ENCODE measurements at places on chromosomes 5 and 9.

GRCh38 chr5:135473956-135474670, 22.0 kb upstream of the TIFAB start:
- DNase-seq: no peak

GRCh38 chr5:53877243-53877642, 316.8 kb downstream of the NDUFS4 start:
- DNase-seq: no peak

GRCh38 chr5:130141659-130142320, 237.5 kb downstream of the CHSY3 start:
- DNase-seq: no peak

DNA sequence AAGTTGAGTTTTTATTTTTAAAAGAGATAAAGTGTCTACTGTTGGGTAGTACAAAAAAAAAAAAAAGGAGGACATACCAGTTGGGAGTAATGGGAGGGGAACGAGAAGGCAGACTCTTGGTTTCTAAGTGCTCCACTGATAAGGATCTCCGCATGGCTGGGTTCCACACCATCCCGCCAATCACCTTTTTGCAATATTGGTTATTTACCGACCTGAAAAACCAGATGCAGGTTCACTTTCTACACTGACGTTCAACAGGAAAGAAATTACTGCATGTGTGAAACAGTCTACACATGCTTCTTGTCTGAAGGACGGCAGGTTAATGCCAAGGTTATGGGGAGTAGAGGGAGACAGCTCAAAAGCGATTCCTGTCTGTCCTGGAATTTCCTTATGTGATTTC, 75.5 kb downstream of the PTPN3 start:
- DNase-seq: no peak

DNA sequence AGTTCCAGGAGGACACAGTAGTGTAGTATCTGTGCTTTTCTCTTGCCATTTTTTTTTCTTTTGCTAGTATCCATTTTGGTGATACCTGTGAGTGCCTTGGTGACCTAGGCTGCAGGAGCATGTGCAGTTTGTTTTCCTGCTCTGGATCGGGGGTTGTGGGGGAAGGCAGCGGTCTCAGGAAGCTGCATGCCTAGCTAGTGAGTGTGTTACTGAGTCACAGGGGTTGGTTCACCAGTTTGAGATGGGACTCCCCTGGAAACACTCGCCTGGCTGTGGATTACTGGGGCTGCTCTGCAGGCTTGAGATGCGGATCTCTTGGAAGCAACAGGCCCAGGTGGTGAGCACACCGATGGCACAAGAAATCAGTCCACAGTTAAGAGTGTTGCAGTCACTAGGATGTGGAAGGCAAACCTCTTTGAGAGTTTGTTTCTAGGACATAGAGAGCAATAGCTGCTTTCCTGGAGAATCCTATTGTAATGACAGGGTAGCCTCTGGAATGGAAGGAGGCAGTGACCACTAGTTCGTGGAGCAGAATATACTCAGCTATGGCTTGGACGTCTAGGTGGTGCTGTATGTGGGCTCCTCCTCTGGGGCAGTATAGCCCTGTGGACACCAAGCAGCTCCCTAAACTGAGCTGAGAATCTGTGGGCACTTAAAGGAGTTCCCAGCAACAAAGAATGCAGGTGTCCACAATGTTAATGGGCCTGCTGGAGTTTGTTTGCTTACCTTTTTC, 20.0 kb upstream of the SPATA31E1 start:
- no peak for DNase-seq

- peak; percentile 1 for DNase-seq
These were observed 523 bp downstream of the MAML1 start for GRCh38 chr5:179732918-179733771.

DNA sequence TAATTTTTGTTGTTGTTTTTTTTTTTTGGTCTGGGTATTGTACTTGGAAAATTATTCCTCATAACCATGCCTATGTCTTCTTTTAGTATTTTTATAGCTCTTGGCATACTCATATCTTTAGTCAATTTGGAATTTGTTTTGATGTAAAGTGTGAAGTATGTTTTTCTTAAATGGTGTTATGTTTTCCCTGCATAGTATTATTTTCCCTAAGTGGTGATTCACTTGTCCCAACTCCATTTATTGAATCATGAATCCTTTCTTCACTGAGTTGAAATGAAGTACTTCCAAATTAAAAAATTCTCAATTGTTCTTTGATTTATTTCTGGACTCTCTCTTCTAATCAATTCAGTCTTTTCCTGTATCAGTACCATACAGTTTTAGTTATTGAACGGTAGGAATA, 46.5 kb downstream of the POLK start:
- no peak for DNase-seq

GRCh38 chr9:128174062-128174461, 14.0 kb downstream of the BBLN start:
- no peak for DNase-seq

DNA sequence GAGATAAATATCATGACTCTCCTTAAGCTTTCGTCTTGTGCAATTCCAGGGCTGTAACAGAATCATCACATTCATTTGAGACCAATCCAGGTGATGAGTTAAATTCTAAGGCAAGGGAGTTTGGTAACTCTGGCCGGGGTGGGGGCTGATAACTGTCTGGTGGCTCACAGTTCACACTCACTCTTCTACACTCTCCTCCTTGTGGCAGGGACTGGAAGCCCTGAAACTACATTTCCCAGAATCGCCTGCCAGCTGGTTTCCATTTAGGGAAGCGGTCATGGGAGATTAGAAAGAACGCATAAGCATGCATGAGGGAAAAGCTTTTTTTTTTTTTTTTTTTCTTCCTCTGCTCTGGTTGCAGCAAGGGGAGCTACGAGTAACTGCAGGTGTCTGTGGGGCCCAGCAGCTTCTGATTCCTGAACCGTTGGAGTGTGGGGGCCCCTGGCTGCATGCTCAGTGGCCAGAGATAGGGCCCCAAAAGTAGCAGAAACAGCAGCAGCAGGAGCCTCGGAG, 154.8 kb upstream of the TBC1D2 start:
- DNase-seq: no peak

- DNase-seq: no peak
These were observed 107.6 kb downstream of the GRIA1 start for GRCh38 chr5:153598099-153598498.

- no peak for DNase-seq
These were observed 156.5 kb downstream of the PAPPA start for GRCh38 chr9:116309900-116310611.

DNA sequence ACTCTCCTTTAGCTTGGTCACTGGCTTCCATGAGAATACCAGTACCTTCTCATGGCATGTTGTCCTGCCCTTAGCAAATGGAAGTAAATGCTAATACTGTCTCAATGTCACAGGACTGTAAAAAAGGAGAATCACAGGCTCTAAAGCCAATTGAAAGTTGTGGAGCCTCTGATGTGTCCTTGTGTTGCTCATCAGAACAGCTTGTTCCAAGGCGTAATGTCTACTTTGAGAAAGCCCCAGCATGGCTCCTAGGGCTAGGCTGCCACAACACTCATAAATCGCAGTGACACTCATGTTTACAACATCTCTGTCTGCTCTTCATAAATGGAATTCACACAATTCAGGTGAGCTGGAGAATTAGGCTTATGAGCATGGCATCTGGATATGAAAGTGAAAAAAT, 94.9 kb downstream of the ACTL7B start:
- DNase-seq: no peak

- DNase-seq: no peak
These were observed 319.2 kb upstream of the PANK3 start for GRCh38 chr5:168898247-168898911.

- DNase-seq: no peak
These were observed 341.5 kb upstream of the ST8SIA4 start for GRCh38 chr5:101244621-101245020.

DNA sequence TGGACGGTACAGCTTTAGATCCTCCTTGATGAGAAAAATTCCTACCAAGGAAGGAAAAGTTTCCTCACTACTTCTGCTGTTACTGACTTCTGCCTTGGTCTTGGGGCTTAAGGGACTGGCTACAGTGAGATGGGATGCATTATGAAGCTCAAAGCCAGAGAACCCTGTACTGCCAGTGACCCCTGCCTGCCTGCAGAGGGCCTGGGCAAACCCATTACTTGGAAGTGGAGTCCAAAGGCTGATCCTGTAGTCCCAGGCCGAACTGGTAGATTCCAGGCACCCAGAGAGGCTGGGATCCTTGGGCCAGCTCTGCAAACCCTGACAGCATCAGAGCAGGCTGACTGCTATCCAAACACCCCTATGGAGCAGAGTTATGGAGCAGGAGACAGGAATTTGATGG, 25.7 kb upstream of the NR5A1 start:
- no peak for DNase-seq

DNA sequence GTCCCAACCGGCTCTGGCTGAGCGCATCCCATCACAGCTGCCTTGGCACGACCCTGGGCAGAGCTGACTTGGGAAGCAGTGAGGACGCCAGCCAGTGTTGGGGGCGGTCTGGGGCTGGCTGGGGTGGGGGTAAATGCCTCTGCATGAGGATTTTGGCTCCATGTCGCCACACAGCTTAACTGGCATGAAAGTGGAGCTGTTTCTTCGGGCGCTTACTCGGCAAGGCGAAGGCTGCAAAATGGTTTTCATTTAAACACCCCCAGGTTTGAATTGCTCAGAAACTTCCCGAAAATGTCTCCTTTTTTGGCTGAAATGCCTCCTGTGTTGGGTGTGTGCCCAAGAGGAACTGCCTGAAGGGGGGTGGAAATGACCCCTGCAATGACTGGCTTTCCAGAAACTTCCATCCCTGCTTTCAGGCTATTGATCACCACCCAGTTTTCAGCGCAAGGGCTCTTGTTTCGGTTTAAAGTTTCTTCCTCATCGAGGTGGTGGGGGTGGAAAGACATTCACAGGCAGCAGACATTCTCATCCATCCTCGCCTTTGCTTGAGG, 38.3 kb downstream of the PTGES start:
- no peak for DNase-seq

DNA sequence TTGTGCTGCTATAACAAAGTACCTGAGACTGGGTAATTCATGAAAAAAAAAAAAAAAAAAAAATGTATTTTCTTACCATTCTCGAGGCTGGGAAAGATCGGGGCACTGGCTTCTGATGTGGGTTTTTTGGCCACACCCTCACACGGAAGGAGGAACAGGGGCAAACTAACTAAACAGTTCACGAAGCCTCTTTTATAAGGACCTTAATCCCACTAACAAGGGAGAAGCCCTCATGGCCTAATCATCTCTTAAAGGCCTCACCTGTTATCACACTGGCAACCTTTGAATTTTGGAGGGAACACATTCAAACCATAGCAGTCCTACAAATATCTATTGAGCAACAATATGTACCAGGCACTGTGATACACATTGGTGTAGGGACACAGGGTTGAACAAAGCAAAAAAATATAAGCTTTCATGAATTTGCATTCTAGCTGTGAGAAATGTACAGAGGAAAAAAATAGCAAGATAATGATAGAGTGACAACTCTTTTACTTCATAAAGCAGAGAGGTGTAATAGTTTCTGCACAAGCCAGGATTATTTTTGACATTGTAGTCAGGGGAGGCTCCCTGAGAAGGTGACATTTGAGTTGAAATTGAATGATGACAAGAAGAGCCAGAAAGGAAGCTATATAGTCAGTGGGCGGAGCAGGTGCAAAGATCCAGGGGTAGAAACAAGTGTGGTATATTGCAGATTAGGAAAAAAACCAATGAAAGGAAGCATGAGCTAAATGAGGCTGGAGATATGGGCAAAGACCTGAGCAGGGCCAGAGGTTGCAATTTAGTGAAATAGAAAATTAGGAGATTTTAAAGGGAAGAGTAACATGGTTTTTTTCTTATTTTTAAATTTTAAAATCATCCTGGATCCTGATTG, 68.1 kb upstream of the GRAMD2B start:
- DNase-seq: no peak
